Fibroblast of the aortic adventitia (primary cell): ENCODE measurements at places on chromosomes 6 and 20. TPM values are rescaled to one million over a fixed set of nuclear protein-coding genes. Genes with fewer than 3 reads are reported as not detected.

- DNase-seq: no peak
Measured at GRCh38 chr6:113967777-113968176, 3.2 kb downstream of the HDAC2 start.

DNA sequence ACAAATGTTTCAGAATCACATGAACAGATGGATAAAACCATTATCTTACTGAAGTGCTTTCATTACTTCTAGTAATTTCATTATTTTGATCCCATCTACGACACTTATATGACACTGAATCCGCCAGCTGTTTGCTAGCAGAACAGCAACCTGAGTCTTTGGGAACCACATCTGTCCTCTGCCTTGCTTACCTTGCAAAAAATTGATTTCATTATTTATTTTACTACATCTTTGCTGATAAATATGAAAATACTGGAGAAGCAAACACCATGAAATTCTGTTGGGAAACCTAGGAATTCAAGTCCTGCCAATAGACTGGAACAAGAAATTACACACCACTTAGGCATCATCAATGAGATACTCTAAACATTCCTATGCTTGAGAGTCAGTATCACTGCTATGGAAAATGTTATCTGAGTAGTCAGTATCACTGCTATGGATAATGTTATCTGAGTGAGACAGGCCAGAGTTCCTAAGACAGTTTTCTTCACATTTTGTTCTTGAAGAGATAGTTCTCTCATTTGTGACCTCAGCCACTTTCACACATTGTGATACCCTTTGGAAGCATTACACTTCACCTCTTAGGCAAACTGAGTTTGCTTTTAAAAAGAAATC lies 91.9 kb downstream of the PDE10A start:
- peak; percentile 84 for DNase-seq

DNA sequence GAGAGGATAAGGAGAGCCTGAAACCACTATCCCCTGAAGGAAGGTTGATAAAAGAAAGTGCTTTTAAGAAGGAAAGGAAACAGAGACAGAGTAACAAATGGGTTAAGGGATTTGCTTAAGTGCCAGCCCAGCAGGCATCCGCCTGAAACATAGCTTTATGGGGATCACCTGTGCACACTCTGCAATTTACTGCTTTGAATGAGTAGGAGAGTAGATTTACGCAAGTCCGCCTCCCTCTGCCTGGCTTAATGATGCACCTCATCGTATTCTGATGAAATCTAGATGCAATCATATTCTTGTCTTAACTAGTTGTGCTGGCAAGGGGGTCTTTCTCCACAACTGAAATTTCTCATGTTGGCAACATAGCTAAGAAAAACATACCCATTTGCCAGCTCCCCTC lies 101.1 kb upstream of the ID4 start:
- DNase-seq: no peak

Gene COX4I2
- total RNA-seq: not detected in 2 replicates

GRCh38 chr6:39357998-39358686 lies 35.6 kb upstream of the KCNK16 start:
- peak; percentile 24 for DNase-seq

- DNase-seq: no peak
Measured at GRCh38 chr6:43489277-43490072, 12.1 kb downstream of the TJAP1 start.

GRCh38 chr20:53215166-53215565 lies 243.0 kb downstream of the TSHZ2 start:
- no peak for DNase-seq

DNA sequence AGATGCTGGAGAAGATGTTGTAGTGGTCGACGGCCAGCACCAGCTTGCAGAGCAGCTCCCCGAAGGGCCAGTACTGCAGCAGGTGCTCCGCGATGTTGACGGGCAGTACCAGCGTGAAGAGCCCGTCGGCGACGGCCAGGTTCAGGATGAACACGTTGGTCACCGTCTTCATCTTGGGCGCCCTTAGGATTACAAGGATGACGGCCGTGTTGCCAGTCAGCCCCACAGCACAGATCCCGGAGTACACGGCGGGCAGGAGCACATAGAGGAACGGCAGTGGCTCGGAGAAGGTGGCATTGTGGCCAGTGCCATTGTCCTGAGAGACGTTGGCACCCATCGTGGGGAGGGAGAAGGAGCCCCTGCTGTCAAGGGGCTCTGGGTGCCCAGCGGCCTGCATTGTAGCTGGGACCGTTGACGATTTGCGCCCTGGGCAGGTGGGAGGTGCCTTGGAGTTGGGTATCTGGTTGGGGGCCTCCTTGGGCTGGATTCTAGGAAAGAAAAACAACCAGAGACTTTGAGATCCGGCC lies 867 bp downstream of the NPBWR2 start:
- no peak for DNase-seq
